ENCODE measurements at places on chromosomes 1 and 21.

DNA sequence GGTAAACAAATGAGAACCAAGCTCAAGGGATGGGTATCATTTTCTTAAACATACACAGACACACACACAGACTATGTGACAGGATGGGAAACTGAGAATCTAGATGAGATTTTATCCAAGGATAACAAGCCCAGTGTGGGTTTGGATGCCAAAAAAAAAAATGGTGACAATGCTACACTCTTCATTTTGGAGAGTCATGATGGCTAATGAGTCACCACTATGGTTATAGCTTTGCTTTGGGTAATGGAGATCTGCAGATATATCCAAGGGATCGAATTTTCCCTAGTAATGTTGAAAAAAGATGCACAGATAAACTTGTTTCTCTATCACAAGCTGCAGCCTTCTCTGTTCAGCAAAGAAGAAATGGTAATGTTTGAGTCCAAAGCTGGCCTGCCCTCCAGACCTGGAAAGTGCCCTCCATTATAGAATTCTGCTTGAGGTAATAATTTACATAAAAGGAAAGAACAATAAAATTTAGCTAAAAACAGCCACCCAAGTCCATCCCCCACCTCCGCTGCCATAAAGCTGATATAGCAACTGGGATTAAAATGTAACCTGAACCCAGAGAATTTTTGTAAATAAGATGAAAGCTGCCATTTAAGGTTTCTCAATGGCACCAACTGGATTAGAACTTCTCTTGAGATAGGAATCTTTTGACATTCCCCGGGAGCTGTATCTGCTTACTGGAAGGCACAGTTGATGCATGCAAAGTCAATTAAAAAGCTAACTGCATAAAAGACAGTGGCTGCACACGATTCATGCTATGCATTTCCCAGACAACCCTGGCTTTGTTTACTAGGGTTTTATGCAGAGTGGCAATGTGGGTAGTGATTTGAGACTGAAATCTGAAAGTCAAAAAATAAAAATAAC lies 395.2 kb upstream of the LYPLAL1 start:
- peak; percentile 15 for DNase-seq

- DNase-seq = no peak
Measured at GRCh38 chr1:206578068-206578977, 33.9 kb downstream of the EIF2D start.

DNA sequence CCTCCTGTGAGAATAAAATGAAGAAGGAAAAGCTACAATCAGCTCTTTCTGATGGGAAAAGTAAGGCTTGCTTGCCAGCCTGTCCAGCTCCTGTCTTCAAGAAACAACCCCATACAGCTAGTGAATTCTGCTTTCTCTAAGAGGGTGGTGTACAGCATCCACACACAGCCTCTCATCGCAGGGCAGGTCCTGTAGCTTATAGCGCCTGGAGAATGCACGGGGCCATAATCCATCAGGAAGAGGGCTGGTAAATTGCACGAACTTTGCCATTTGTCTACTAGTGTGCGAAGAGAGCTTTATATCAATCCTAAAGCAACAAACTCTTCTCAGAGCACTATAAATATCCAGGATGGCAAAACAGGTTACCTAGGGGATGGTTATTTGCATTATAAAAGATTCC lies 83.3 kb upstream of the SAMSN1 start:
- no peak for DNase-seq

GRCh38 chr1:19138958-19139581 lies 71.0 kb downstream of the UBR4 start:
- no peak for DNase-seq

DNA sequence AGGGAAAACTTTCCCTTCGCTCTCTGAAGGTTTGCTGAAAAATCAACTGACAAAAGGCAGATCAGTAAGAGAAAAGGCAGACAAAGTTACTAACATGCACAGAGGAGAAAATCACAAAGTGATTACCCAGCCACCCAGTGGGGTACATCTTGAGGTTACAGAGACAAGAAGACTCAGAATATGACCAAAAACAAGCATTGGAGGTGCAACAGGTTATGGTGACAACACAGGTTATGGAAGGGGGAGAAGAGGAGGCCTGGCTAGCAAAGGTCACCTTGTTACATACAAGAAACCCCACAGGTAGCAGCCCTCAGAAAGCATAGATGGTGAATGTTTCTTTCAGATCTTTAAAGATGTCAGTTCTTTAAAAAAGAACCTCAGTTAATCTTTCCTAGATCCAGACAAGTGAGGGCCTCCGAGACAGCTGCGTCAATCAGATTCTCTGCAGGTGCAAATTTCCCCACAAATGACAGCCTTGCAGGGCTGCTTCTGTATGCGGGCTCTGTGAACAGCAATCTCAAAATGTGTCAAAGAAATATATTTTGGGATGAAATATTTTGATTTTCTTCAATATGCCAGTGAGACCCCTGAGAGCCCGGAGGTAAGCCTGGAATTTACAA lies 207.6 kb upstream of the RAB4A start:
- DNase-seq = no peak
